Stimulated activated CD8-positive, alpha-beta memory T cell treated with anti-CD3 and anti-CD28 coated beads, Interleukin-4, amount 100 ng/mL, for 4 hours (primary cell): ENCODE measurements at places on chromosomes 7 and 10.

DNA sequence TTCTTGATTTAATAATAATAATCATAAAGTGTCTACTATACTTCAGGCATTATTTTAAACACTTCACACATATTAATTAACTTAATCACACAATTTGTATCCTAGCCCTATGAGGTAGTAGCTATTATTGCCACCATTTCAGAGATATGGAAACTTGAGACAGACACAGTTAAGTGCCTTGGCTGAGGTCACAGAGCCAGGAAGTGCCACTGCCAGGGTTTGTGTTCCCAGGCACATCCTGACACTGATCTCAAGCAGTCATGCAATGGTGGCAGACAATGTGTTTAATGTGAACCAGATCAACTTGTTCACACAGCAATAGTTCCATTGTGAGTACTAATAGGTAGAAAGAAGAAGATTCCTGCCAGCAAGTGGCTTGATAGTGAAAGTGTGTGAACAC lies 666.0 kb downstream of the SUGCT start:
- DNase-seq = no peak

DNA sequence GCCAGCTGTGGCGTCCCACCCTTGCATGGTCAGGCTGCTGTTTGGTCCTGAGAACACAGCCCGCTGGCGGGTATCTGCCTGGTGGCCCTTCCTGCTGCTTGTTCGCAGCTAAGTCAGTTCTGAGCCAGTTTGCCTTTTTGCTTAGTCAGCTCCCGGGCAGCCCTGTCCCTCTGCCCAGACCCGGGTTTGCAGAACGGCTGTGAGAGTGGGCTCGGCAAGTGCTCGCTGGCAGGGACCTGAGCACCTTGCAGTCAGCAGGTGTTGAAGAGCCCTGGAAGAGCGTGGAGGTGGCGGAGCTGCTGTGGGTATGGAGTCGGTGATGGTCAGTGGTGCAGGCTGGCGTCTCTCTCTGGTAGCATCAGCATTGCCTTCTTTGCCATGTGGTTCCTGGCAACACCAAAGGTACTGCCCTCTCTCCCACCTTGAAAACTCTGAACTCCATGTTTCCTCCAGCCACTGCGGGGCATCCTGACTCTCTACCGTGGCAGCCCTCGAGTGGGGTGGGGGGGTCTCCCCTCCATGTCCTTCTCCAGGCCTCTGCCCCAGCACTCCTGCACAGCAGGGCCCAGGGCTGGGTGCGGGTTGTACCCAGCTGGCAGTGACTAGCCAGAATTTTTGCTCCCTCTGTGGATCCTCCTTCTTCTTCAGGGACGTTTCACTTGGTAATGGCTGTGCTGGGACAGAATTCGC lies 4.6 kb downstream of the INPP5A start:
- DNase-seq = no peak

DNA sequence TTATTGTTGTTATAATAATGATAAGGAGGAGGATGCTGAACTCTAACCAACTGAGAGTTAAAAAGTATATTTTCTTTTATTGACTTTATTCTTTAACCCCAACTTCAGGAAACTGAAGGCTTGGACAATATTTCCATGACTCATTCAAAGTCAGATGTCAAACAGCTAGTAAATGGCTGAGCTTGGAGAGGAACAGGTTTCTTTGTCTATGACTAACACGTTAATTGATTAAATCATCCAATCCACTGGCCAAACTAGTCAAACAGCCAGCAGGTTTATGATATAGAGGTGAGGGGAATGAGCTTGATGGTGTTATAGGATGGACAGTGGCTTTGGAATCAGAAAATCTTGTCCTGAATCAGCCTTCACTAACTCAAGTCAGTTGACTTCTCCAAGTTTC lies 119.1 kb upstream of the WDR11 start:
- DNase-seq = no peak

- DNase-seq = no peak
Measured at GRCh38 chr7:137501562-137501961, 158.0 kb upstream of the PTN start.

- no peak for DNase-seq
Measured at GRCh38 chr10:127150136-127150535, 46.3 kb downstream of the INSYN2A start.

DNA sequence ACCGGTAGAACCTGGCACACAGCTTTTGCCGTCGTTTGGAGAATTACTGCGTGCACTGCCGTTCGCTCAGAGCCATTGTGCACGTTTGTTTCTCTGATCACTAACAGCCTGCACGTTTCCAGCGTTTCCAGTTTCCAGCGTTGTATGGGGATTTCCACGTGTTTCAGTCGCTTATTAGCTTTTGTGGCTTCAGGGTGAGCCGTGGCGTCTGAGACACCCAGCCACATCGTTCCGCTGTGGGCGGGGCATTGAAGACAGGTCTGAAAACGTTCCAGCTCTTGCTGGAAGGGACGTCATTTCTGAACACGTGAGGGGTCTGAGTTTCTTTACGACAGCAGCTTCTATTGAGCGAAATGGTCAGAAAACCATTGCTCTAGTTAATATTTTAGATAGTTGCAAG lies 164.8 kb downstream of the DNAJB6 start:
- no peak for DNase-seq

DNA sequence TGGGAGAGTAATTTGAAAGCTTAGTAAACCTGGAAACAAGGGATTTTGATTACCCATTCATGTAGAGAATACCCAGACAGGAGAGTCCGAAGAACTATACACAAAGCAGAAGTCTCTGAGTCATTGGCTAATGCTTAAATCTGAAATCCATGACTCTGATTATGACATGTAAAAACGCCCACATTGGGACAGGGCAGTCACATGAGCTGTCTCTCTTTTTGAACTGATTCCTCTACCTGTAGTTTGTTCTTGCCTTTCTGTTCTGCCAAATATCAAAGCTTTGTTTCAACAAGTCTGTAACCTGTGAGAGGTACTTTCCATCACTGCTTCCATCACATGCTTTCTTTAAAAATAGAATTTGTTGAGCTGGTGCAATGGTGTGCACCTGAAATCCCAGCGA lies 4.3 kb upstream of the GPNMB start:
- no peak for DNase-seq

GRCh38 chr10:119831656-119832055 lies 41.0 kb downstream of the MCMBP start:
- no peak for DNase-seq

GRCh38 chr10:18561861-18562551 lies 89.4 kb downstream of the NSUN6 start:
- no peak for DNase-seq

DNA sequence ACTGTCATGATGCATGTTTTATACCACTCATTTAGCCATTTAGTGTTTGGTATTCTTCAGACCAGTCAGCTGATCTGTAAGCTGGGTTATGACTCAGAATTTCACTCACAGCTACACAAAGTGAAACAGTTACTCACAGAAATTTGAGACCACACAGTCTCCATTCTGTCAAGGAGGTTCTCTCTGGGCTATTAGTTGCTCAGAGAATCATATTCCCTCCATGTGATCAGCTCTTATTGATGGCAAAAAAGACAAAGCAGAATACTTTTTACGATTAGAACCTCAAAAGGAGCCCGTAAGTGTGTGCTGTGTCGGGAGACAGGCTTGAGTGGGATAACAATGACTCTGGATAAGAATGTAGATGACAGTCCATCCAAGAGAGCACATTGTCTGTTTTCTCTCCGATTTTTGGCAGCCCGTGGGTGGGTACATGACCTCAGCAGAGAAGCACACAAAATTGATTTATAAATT lies 277.6 kb upstream of the SORCS1 start:
- DNase-seq = no peak

DNA sequence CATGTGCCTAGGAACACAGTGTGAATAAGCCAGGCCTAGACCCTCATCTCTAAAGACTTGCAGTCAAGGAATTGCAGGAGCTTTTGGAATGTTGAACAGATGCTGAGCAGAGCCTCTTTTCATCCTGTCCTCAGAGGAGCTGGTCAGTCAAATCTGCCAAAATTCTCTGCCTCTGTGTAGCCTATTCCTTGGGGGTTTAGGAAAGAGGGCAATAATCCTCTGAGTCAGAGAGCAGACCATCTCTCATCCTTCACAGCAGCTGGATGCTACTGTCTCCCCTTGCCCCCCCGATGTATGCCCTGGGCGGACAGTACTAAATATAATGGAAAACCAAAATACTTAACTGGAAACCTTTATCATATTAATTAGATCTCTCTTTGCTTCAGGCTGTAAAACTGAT lies 52.6 kb downstream of the BICC1 start:
- no peak for DNase-seq

DNA sequence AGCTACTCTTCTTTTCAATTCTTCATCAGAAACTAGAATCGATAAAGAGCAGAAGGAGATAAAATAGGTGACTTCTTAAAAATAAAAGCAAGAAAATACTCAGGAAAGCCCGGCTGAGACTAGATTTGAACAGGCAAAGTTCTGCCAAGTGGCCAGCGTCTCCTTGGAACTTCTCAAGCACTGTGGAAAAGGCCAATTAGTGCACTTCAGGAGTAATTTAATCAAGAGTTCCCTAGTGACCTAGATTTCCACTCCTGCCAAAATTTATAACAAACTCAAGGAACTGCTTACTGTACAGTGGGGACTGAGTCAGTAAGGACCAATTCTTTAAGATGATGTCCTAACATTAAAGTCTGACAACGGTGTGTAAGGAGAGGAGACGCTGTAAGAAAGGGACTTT lies 57.3 kb downstream of the CHCHD3 start:
- no peak for DNase-seq

GRCh38 chr7:102220960-102221800 lies 65.5 kb upstream of the SH2B2 start:
- no peak for DNase-seq

- DNase-seq = no peak
Measured at GRCh38 chr10:32650246-32650655, 204.3 kb downstream of the CCDC7 start.

DNA sequence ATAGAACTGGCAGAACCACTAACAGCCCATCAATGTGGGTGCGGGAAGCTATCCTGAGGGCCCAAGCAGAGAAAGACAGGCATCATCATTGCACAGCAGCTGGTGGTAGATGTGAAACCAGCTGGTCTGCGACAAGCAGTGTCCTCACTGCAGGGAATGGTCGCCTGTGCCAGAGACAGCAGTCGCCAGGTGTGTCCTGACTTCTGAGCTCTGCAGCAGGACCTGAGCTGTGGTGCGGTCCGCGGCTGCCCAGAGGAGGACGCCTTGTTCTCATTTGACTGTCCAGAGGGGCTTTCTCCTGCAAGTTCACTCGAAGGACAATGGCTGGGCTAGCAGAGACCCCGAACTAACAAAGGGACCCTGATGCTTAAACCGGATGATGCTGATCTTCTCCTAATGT lies 97.4 kb downstream of the LRRC18 start:
- no peak for DNase-seq

DNA sequence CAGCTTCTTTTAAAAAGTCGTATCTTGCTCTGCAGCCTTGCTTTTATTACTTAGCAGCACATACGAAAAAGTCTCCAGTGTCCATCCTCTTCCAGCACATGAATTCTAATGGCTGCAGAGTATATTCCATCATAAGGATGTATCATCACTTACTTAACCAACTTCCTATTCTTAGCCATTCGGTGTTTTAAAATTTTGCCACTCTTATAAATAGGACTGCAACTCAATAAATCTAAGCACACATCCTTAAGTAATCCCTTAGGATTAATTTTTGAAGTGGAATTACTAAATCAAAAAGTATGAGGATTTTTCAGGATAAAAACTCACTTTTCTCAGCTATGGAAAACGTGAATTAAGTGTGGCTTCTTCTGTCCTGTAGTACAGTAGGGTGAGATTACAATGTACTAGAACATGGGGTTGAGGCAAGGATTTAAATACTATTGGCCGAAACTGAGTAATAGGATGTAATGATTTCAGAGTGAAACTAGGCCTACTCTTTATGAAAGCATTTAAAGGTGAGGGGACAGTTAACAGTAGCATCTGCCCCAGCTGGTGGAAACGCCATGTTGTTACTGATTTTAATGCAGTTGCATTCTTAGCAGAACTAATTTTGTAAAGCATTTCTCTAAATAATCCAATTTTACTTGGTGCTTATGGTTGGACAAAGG lies 1035.5 kb downstream of the LRMDA start:
- no peak for DNase-seq

GRCh38 chr7:496528-497295 lies 22.9 kb downstream of the PDGFA start:
- DNase-seq = no peak

DNA sequence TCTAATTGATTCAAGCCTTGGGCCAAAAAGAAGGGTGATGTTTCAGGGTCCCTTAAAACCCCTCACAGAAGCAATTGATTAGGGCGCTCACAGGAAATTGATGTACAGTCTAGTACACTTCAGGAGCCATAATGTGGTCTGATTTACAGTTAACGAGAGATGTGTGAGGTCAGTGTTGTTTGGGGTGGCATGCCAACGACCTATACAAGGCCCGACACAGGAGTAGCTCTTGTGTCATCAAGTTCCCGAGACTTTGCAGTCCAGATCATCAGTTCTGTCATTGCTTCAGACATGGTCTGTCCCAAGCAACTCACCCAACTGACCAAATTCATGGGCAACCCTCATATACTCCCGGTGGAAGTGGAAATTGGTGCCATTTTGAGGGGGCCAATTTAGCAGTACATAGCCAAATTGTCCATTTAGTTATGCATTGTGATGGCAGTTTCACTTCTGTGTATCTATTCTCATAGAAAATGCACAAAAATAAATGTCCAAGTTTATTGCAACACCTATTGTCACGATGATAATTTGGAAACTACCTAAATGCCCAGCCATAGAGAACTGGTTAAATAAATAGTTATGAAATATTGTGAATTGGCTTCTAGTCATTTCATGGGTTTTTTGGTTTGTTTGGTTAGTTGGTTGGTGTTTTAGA lies 18.0 kb upstream of the ARID5B start:
- no peak for DNase-seq

DNA sequence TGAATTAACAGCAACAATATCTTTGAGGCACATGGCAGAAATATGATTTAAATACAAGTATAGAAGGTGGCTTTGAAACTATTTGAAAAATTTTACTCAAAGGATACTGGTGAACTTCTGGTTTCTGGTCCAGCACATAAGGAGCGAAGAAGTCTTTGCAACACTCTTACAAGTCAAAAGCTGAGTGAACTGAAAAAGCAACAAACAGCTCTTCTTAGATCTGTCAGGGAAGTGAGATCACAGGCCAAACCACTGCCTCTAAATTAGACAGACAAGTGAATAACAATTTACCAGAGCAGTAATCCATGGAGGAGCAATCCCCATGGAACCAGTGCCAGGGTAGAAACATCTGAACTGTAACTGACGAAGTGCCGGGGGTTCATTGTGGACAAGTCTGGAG lies 9.6 kb upstream of the VWC2 start:
- DNase-seq = no peak

GRCh38 chr10:45409782-45410181 lies 35.8 kb downstream of the ALOX5 start:
- DNase-seq = no peak

DNA sequence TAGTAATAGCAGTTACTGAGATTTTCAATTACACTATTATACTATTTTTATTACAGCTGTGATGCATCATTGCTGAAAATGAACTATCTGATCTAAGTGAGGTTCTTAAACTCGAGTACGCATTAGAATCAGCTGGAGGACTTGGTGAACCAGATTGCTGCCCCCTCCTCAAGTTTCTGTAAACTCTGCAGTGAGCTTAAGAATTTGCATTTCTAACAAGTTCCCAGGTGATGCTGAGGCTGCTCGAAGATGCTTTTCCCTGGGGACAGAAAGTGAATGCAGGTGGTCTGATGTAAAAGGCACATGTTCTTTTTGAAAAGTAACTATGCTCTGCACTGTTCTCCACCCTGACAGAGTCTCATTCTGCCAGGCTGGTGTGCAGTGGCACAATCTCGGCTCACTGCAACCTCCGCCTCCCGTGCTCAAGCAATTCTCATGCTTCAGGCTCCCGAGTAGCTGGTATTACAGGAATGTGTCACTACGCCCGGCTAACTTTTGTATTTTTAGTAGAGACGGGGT lies 12.5 kb downstream of the RNF133 start:
- DNase-seq = no peak
